ENCODE measurements at places on chromosomes 13 and 19.

DNA sequence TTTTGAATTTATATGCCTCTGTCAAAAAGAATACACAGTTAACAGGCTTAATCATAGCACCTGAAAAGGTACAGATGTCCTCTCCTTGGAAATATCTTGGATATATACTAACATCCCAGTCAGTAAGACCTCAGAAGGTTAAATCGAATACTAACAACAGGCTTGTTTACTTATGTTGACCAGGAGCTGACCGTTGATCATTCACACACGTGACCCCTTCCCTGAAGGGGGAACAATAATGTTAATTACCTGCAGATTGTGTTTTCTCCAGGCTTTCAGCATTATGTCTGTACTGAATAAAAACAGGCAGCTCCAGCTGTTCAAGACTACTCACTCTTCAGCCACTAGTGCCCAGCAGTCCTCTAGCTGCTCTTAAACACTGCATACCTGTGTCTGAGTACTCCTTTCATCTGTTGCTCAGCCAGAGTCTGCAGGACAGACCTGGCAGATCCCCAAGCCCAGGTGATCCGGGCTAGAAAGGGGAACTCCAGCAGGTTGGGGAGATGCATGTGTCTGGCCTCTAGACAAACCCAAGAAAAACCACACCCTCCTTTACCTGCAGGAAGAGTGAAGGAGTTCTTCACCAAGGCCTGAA is 163.9 kb downstream of the RNF17 start:
- no peak for DNase-seq

GRCh38 chr19:14363183-14364097 is 17.8 kb upstream of the ADGRE5 start:
- DNase-seq: peak; percentile 50

- peak; percentile 60 for DNase-seq
These were observed 629.9 kb downstream of the DIAPH3 start for GRCh38 chr13:59533561-59534555.

GRCh38 chr13:74889321-74889720 is 592.6 kb downstream of the TBC1D4 start:
- DNase-seq: peak; percentile 61
